ENCODE measurements at places on chromosomes 11 and 22.

DNA sequence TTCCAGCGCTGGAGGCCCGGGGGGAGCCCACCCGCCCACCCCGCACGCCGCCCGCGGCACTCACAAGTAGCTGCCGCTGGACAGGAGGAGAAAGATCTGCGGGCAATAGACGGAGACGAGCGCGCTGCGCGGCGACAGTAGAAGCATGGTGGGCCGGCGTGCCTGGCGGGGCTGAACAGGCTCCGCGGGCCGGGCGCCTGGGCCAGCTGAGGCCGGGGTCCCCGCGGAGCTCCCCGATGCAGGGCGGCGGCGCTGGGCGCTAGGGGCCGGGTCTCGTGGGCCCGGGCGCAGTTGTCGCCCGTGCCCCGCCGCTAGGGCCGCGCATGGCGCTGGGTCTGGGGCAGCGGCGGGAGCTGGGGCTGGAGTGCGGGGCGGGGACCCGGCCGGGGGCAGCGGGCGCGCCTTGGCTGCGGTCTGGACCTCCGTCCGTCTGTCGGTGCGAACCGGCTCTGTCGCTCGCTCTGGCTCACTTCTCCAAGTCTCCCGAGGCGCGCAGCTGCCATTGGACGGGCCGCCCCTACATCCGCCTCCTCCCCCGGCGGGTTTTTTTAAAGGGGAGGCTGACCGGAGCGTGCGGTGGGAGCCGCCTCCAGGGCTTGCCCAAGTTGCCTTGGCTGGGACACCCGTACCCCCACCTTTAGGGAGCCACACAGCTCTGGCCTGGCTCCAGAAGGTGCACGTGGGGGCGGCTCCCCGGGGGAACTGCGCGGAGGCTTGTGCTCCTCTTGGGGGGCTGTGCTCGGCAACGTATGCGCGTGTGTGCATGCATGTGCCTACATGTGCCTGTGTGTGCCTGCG lies 4.7 kb downstream of the WNT7B start:
- no peak for DNase-seq

GRCh38 chr22:49372530-49373288 lies 455.0 kb downstream of the BRD1 start:
- DNase-seq = no peak

GRCh38 chr22:48662476-48663135 lies 1165.1 kb downstream of the BRD1 start:
- DNase-seq = no peak

DNA sequence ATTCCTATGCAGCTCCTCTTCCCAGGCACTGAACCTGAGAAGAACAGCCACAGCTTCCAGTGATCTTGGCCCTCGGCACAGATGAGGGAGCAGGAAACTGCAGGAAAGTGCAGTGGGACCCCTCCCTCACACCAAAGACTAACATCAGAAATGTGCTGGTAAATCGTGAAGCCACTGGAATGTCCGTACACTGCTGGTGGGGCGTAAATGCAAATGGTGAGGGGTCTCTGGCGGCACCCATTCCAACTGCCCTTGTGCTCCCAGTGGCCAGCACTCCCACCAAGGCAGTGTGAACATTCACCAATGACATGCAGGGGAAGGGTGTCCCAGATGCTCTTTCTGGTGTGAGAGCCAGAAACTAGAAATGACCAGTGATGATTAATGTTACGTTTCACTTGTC lies 574.0 kb downstream of the BRD1 start:
- no peak for DNase-seq

- DNase-seq = no peak
These were observed 80.8 kb downstream of the TNRC6B start for GRCh38 chr22:40258501-40258915.

DNA sequence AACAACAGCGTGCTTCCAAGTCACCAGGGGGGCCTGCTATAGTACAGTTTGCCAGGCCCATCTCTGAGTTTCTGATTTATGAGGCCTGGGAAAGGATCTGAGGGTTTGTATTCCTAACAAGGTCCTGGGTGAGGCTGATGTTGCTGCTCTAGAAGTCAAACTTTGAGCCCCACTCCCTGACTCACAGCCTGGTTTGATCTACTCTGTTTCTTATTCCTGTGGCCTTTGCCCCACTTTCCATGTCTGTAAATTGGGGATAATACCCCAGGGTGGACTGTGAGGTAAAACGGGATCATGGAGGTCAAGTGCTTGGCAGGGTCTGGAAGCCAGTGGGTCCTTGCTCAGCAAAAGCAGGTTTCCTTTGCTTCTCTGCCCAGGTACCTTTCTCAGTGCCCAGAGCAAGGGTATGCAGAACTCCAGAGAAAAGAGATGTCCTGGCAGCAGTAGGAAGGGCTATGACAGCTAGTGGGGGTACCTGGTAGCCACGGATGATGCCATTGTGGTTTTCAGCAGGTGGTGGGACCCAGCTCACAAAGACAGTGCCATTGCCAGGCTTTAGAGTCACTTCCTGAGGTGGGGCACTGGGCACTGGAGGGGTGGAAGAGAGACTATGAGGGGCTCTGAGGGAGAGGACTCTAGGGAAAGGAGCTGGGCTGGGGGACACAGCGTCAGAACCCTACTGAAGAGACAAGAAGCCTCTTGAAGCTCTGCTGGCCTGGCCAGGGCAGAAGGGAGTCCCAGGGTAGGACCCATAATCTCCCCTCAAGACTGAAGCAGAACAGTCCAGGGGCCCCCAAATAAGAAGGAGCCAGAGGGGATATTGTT lies 2.8 kb downstream of the ROBO4 start:
- no peak for DNase-seq

- no peak for DNase-seq
These were observed 18.9 kb downstream of the MED15 start for GRCh38 chr22:20526305-20526627.

- DNase-seq = no peak
These were observed 195.0 kb upstream of the NECTIN1 start for GRCh38 chr11:119924017-119924416.

DNA sequence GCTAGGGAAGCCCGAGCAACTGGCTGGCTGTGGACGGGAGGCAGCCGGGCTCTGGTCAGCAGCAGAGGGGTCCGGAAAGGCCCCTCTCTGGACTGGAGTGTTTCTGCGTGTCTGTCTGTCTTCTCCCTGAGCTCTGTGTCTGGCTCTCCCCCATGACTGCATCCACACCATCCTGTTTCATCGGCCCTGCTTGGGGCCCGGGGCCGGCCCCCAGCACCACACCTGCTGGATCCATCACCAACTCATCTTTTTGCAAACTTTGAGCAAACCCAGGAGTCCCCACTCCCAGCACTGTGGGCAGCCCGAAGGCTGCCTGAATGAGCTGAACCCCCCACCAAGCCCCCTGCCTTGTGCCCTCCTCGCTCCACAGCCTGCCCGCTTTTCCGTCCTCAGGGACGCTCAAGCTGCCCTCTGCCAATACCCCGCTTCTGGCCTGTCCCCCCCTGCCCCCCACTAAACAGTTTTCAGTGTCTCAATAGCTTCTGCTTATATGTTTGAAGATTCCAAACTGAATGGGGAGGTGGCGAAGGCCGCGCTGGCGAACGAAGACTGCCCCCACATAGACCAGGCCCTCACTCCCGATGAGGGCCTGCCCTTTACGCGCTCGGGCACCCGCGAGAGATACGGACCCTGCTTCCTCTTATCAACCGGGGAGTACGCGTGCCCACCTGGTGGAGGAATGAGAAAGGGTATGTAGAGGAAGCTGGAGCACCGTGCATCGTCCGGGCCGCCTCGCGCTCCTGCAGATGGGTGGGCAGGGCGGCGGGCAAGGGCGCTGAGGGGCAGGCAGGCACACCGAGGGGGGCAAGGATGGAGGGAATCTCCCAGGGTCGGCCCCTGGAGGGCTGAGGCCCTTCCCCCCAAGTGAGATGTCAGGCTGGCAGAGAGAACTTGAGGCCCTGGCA lies 44.6 kb downstream of the KCNC1 start:
- no peak for DNase-seq
